ENCODE measurements at places on chromosomes 7 and 10. TPM values are rescaled to one million over a fixed set of nuclear protein-coding genes. Genes with fewer than 3 reads are reported as not detected.
A peak's percentile ranks its signal among the peaks of the same experiment; 100 is the strongest.

TRPV5 gene
- polyA plus RNA-seq = 0.04 TPM

- DNase-seq = peak; percentile 89
Observed at GRCh38 chr10:124672181-124672638, 72.0 kb downstream of the FAM53B start.

GRCh38 chr10:6014241-6014761 is 37.0 kb upstream of the IL15RA start:
- peak; percentile 53 for DNase-seq

DNA sequence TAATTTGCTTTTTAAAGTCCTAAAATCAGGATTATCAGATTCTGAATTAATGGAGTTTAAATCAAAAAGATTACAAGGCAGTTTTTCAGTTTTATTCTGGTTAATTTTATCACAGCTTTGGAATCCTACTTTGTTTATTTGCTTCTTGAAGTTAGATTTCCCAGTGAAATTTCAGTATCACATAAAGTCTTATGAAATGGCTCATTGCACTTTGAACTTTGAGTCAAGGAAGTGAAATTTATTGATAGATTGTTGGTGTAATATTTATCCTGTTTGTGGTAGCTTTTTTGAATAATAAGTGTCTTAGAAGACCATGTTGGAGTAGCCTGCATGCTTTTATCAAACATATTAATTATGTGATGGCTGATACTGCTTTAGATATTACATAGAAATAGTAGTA is 92.6 kb downstream of the PTEN start:
- DNase-seq = no peak

DNA sequence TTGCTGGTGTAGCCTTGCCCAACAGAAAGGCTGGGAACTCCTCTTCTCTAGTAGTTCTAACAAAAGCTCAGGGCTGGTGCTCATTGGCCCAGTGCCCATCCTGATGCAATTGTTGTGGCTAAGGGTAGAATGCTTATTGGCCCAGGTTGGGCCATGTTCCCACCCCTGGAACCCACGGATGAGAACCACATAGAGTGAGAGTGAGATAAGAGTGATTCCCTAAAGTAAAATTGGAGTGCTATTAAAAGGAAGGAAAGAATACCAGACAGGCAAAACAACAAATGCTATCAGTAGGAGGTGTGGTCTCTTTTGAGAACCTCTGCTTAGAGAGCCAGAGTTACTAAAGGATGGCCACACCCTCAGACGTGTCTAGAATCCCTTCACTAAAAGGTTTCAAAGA is 49.2 kb downstream of the LGI1 start:
- DNase-seq = peak; percentile 34

Data from muscle of leg (tissue), 16 donors.